ENCODE measurements at places on chromosomes 1 and 21.

DNA sequence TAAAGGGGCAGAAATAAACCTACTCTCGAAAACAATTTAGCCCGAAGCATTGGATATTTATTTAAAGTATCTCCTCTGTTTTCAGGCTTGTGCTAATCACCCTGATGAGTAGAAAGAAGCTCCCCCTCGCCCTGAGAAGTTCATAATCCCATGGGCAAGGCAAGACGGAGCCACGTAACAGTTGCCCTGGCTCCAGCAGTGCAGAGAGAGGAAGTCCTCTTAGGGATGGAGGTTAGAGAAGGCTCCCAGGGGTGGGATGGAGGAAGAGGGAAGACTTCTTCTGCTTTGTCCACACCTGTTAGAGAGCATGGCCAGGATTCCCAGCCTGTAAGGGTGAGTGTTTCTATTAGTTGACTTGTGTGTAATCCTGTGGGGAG lies 3.4 kb upstream of the GPR25 start:
- no peak for DNase-seq

DNA sequence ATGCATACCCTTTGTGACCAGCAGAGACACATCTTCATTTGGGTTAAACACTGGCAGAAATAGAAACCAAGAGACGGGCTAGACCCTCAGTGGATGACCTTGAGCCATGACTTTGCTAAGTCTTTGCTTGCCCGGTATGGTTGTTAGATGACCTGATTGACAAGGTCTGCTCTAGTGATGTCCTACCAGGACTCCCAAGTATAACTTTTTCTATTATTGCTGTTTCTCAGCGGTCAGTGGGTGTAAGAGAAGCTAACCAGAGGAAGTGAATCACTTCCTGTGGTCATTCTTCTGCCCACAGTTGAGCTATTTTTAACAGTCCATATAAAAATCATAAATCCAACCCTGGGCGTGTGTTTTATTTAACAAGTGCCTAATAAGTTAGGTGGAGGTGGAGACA lies 126.2 kb upstream of the ETS2 start:
- no peak for DNase-seq

DNA sequence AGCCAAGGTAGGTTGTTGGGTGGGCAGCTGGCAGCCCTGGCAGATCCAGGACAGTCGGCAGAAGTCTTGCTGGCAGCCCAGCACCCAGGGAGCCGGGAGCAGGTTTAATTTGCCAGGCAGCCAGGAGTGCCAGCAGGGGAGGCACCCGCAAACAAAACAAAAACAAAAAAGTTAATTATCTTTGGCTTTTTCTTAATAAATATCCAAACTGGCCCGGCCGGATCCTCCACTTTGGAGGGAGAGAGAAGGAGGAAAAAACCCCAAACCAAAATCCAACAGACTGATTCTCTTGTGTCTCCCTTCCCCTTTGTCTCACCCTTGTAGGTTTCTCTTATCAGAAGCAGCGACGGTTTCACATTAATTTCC lies 97.0 kb downstream of the CASZ1 start:
- DNase-seq = no peak

DNA sequence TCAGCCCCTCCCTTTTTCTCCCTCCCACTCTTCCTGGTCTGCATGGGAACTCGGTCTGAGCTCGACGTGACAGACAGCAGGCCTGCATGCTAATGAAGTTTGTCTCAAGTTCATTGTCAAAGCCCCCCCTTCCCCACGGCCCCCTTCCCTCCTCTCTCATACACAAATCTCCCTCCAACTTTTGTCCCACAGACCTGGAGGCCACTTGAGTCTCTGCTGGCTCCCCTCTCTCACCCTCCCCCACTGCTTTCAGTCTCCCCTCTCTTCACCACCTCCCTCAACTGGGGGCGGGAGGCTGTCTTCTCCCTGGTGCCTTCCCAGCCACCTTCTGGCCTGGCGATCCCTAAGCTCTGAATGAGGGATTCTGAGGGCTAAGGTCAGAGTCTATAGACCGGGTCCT lies 61.3 kb downstream of the RHBG start:
- DNase-seq = no peak

DNA sequence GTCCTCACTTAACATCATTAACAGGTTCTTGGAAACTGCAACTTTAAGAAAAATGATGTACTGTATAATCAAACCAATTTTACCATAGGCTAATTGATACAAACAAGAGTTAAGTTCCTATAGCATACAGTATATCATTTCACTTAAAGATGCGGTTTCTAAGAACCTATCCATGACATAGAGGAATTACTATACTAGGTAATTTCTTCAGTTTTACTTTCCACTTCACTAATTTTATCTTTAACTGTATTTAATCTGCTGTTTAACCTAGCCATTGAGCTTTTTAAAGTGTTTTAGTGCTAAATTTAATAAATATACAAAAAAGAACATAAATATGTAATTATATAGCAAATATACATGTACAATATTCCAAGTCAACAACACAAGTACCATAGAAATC lies 28.3 kb downstream of the SLC19A2 start:
- DNase-seq = no peak

GRCh38 chr1:107877745-107878144 lies 87.2 kb downstream of the VAV3 start:
- DNase-seq = peak; percentile 32

GRCh38 chr1:162536511-162536910 lies 25.0 kb upstream of the UAP1 start:
- no peak for DNase-seq

DNA sequence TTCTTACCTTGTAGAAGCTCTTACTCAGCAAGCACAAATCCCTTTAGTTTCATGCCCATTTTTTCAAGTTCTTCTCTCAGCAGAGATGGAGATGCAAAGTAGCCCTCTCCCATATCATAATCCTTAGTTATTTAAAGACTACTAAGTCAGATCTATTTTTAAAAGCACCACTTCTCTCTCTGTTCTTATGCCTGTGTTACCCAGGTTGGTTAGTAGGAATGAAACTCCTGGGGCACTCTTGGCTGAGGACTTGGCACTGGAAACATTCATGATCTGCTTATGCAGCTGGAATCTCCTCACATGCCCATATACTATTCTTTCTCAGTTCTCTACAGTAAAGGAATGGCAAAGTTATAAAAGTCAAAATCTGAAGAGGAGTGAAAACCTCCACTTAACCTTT lies 51.9 kb upstream of the PPP2R5A start:
- no peak for DNase-seq

DNA sequence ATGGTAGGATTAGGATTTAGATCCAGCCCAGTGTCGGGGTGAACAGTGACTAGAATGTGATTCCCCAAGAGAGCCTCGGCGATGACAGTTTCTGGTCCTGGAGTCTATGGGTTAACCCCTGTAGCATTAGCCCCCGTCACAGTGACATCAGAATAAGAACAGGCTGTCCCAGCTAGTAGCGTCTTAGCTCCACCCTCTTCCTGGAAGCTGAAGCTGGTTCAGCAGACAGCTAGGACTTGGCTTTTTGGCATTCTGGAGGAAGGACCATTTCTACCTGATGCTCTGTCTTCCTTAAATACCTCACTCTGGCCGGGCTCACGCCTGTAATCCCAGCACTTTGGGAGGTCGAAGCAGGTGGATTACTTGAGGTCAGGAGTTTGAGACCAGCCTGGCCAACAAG lies 5.0 kb downstream of the NDUFS2 start:
- no peak for DNase-seq

DNA sequence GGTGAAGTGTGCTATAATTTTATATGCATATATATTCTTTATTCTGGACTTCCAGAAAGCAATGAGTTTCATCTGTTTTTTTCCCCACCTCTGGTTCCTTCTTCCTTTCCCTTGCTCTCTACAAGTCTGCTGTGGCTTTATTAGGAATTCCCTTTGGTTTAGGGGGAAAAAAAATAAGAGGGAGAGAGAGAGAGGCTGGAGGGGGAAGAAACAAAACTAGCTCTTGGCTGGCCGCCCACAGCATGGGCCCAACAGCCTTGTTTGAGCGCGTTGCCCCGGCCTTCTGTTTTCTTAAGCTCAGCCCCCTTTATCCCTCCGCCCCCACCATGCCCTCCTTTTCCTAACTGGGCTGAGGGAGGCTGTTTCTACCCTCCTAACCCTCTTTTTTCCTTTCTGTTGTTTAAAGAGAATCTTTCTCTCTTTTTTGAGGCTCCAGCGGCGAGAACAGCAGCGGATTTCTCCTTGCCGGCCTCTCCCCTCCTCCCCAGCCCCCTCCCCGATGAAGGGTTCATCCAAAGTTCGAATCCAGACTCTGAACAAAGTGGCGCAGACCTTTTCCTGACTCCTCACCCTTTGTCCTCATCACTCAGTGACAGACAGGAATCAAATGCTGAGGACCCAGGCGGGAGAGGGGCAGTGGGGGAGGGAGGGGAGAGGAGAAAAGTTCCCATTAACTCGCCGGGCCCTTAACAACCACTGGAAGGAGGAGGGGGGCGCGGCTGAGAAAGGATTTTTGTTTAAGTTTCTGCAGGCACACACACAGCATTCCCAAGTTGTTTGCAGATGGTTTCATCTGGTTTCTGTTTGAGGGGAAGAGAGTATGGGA lies 29.7 kb downstream of the PBX1 start:
- no peak for DNase-seq

- no peak for DNase-seq
Measured at GRCh38 chr1:168980656-168981055, 125.8 kb upstream of the ATP1B1 start.

- no peak for DNase-seq
Measured at GRCh38 chr1:220708936-220709801, 19.0 kb downstream of the C1orf115 start.

- no peak for DNase-seq
Measured at GRCh38 chr1:59333626-59334277, 36.9 kb downstream of the FGGY start.

GRCh38 chr1:58931756-58932155 lies 147.9 kb upstream of the JUN start:
- DNase-seq = no peak

DNA sequence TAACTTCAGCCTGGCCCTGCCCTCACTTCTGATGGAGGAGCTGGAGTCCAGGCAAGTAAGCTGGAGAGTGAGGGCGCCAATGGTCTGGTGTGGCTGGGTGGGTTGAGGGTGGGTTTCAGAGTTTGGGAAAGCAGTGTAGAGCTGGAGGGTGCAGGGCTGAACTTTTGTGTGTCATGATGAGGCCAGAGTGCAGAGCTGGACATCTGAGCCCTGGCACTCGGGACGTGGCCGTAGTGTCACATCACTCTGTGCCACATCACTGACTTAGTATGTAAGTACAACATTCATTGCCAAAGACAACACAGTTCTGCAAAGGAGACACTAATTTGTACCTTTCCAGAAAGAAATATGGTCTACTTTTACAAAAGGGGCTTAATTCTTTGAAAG lies 15.8 kb downstream of the SPATA46 start:
- no peak for DNase-seq

DNA sequence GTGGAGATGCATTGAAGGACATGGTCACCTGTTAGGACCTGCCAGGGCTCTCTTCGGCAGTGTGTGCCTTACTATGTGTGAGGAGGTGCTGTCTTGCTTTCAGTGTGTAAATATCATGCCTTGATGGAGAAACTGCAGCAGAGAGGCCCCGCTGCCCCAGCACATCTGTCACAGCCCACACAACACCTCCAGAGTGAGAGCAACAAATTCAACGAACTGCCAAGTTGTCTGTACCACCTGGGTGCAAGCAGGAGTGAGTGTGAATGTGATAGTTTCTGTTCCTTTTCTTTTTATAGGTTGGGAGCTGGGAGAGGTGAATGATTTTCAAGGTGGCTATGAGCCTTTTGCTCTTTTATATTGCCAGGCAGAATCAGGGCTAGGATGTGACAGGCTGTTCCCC lies 114.6 kb upstream of the KIAA0040 start:
- peak; percentile 66 for DNase-seq

- no peak for DNase-seq
Measured at GRCh38 chr1:214402613-214403083, 121.7 kb downstream of the SMYD2 start.

- no peak for DNase-seq
Measured at GRCh38 chr1:119779869-119780356, 11.2 kb upstream of the HMGCS2 start.

DNA sequence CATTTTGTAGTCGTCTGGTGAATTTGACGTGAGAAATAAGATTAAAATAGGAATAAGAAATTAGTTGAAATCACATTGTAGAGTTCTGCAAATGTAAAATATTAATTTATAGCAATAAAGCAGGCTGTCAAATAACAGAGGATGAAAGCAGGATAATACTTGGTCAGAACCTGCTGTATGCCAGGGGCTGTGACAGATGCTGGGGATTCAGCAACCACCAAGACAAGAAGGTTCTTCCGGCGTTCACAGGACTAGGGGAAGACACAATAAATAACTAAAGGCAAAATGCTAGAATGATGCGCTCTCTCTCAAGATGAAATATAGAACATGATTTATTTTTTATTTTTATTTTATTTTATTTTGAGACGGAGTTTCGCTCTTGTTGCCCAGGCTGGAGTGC lies 6.8 kb upstream of the PARK7 start:
- no peak for DNase-seq

DNA sequence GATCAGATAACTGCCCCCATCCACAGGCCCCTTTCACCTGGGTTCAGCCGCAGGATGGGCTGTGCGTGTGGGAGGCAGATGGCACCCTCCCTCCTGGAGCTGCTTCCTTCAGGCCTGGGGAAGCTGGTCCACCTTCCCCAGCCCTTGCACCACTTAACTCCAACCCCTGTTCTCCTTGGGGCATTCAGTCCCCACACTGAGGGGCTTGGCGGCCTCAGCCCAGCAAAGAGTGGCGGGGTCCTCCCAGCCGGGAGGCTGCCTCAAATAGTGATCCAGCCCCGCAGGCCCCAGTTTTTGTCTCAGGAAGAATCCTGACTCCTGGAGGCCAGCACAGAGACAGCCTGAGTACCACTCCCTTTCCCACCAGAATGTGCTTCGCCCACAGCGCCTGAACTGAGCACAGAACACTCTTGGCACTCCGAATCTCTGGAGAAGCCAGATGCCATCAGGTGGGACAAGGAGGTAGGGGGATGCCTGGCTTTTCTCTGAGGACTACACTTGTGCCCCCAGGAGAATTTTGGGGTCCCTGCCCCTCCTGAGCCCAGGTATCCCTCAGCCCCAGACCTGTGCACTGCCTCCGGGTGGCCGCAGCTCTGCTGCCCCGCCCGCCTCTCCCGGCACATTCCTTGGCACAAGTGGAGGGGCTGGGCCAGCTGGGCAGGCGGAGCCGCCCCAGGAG lies 936 bp downstream of the PAQR6 start:
- DNase-seq = no peak

DNA sequence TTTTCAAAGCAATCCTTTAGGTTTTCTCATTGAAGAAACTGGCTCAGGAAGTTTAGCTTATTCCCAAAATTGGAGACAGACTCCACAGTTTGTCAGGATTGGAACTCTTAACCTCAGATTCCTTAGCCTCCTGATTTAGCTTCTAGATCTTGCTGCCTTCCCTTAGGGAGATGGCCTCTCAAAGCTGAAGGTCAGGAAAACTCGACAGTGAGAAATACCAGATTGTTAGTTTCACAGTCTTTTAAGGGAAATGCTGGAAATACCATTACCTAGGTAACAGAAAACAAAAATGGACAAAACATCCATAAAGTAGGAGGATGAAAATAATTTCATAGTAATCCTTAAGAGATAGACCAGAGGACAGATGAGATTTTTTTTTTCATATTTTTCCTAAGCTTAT lies 7.8 kb downstream of the RASAL2 start:
- no peak for DNase-seq
